NCI-H187 treated with DMSO at 0.1 percent for 48 hours (cell line): ENCODE measurements at places on chromosomes 5 and 9.

- DNase-seq = no peak
Measured at GRCh38 chr9:136386018-136386417, 12.5 kb upstream of the CARD9 start.

- no peak for DNase-seq
Measured at GRCh38 chr5:160747559-160747958, 104.5 kb downstream of the ATP10B start.

DNA sequence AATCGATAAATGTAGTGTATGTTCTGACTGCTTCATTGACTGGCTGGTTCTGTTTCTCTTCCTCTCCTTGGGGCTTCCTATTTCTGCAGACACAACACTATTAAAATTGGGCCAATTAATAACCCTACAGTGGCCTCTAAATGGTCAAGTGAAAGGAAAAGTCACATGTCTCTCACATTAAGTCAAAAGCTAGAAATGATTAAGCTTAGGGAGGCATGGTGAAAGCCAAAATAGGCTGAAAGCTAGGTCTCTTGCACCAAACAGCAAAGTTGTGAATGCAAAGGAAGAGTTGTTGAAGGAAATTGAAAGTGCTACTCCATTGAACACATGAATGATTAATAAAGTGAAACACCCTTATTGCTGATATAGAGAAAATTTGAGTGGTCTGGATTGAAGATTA lies 58.2 kb downstream of the CCNH start:
- DNase-seq = no peak

DNA sequence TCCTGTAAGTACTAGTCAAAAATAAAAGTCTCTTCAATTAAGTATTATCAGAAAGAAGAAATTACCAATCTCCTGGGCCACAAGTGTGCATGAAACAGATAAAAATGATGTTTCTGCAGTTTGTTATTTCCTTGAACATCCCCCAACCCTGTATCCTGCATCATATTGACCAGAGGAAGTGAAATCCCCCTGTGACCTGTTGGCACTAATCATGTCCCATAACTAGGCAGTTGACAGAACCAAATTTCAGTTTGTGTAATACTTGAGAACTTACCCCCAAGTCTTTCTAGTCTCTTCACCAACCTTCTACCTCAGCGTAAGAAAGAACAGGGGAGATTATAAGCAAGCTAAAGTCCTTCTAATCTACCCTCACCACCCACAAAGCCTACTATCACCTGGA lies 368.2 kb upstream of the PDE4D start:
- no peak for DNase-seq

- DNase-seq = no peak
Measured at GRCh38 chr9:70257502-70257901, 1.3 kb upstream of the SMC5 start.

GRCh38 chr9:124857533-124858162 lies 4.1 kb downstream of the RPL35 start:
- no peak for DNase-seq

- no peak for DNase-seq
Measured at GRCh38 chr9:108351571-108351970, 504.2 kb downstream of the ACTL7B start.

DNA sequence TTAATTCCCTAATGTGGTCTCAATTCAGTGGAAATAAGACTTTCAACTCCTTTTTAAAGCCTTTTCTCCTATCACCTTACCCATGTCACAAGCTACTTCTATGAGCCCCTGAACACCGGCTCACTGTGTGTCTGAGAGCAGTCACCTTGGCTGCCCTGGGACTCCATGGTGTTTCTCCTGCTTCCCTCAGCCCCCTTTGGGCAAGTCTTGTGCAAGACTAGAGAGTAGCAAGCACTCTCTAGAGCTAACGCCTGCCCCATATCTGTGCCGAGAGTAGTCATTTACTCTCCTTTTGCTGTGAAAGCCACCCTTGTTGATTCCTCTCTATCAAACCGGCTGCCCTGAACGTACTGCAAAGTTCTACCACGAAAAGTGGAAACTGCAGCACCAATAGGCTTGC lies 77.9 kb upstream of the DAB2 start:
- no peak for DNase-seq

DNA sequence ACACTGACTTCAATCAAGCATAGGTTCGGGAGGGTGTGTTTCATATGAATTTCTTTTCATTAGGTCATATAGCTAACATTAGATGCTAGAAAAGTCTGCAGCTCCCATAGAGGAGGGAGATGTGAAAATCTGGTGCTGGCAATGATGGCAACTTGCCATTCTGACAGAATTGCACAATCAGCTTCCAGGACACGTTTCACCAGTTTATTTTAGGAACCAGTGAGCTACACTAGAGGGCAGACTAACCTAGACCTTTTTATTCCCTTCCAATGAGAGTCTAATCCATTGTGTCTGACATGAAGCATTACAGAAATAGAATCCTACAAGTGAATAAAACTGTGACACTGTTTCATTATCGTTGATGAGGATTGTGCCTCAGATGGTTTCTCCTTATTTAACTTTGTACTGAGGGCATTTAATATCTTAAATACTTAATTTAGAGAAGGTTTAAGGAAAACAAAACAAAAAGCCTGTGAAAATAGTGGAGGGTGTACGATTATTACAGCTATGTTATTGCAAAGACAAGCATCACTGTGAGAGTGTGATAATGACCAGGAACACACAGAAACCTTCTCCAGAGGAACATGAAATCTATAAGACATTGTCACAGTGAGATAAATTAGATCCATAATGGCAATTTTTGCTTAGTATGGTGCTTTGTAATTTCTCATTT lies 363.3 kb upstream of the RPS23 start:
- DNase-seq = peak; percentile 35

- DNase-seq = no peak
Measured at GRCh38 chr9:100449420-100449819, 22.5 kb downstream of the MSANTD3 start.

- no peak for DNase-seq
Measured at GRCh38 chr5:26662806-26663360, 375.5 kb downstream of the CDH9 start.
